Endothelial cell (in vitro differentiated cells): ENCODE measurements at places on chromosomes 2 and 18.

DNA sequence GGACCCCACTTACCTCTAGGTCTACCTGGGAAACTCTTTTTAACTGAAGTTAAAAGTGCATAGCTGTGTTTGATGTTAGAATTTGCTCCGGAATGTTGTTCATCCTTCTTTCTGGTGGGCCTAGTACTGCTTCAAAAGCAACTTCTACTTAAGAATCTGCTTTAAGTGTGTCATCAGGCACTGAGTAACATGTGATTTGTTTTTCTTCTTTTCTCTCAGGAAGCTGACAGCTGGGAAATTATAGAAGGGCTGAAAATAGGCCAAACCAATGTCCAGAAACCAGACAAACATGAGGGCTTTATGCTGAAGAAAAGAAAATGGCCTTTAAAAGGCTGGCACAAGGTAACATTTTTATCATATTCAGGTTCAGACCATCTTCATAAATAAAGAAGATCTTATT lies 122.9 kb downstream of the PRKRA start:
- DNase-seq = no peak

DNA sequence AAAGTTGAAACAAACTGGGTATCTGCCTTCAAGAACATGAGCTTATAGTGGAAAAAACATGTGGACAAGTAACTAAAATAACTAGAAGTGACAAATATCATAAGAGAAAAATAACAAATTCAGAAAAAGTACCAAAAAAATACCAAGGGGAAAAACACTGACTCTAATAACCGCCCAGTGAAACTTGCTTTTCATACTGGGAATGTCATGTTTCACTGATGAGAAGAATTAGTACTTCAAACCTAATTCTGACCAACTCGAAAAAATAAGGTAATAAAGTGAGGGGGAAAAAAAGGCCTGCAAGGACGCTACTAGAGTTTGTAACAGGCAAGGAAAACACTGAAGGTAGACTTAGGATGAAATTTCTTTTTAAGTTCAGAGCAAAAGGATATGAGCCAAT lies 83.6 kb downstream of the RTTN start:
- no peak for DNase-seq

GRCh38 chr18:46660957-46661749 lies 4.1 kb upstream of the LOXHD1 start:
- peak; percentile 24 for DNase-seq

DNA sequence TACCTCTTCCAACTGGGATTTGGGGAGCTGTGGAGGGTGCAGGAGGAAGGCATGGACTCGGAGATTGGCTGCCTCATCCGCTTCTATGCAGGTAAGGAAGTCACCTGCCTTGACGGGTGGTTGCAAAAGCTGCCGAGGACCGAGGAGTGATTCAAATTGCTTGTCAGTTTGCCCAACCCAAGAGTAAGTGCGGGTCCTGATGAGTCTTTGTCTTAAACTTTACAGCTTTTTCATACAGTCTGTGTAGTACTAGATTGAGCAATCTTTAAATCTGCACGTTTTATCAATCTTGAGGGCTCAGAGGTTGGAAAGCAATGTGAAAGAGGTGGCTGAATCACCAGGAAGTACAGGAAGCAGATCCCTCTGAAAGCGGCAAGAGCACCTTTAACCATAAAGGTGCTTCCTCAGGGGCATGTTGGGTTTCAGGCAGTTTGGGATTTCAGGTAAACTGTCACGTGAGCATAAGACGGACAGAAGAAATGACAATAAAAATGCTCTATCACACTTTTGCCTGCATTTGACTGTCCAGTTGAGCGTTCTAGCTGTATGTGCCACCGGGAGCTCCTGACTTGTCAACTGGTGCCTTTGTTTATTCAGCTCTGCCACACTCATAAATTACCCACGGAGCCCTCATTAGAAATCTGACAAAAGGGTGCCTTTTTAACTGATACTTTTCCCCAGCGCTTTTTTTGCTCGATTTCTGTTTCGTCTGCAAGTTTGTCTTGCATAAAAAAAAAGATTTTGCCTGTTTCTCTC lies 2.0 kb downstream of the PHLPP1 start:
- DNase-seq = peak; percentile 7

- no peak for DNase-seq
These were observed 40.6 kb downstream of the GKN2 start for GRCh38 chr2:68912111-68912510.

GRCh38 chr2:199684832-199685231 lies 166.2 kb downstream of the FTCDNL1 start:
- DNase-seq = no peak

GRCh38 chr2:62313449-62314227 lies 117.7 kb downstream of the B3GNT2 start:
- no peak for DNase-seq

DNA sequence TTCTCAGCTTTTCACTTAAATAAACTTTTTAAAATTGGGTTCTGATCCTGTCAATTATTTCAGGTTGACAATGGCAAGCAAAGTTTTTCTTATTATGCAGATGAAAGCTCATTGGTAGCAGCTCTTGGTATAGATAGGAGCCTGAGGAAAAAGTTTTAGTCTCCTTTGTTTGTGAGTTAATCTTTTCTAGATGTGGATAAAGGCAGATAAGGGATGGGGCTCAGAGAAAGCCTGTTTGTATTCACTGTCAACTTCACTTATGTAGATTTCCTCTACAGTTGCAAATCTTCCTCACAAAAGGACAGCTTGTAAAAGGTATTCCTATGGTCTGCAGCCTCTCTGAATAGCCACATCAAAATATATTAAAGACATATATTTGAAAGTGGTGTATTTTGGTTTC lies 224.5 kb upstream of the SPOPL start:
- DNase-seq = no peak

GRCh38 chr2:138430181-138430580 lies 71.4 kb upstream of the SPOPL start:
- no peak for DNase-seq

- DNase-seq = no peak
These were observed 40.4 kb downstream of the C1QL2 start for GRCh38 chr2:119117891-119118882.

DNA sequence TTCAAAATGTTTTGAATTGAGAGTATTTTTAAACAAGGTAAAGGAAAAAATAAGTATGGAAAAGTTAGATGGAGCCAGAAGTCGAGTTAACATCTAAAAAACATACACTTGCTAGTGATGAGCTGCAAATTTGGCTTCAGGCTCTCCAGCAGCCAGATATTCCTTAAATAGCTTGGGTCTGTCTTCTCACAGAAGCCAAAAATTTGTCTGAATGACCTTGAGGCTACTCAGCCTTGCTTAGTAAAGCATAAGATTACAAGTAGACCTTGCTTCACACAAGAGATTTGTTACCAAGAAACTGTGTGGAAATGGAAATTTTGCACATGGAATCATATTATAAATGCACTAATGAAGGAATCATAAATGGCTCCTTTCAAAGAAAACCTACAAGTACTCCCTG lies 40.8 kb upstream of the GRB14 start:
- no peak for DNase-seq
